Activated CD8-positive, alpha-beta memory T cell treated with anti-CD3 and anti-CD28 coated beads, Interleukin-2, amount 10 ng/mL, durations not matched to agents 7 days and 5 days (primary cell): ENCODE measurements at places on chromosomes 3 and 15. TPM values are rescaled to one million over a fixed set of nuclear protein-coding genes. Genes with fewer than 3 reads are reported as not detected.

MYZAP gene
- not detected for total RNA-seq

GOLGA8M gene
- total RNA-seq: 4.4 TPM

- H3K4me3 ChIP-seq: no peak overlapping the region
- no peaks in the 10 kb centered on the region for H3K36me3 ChIP-seq
- DNase-seq: no peak
- H3K27ac ChIP-seq: no peak overlapping the region
- no peaks in the 10 kb centered on the region for H3K4me1 ChIP-seq
- H3K27me3 ChIP-seq: no peaks in the 10 kb centered on the region
Measured at GRCh38 chr3:71172189-71172588, 411.3 kb downstream of the FOXP1 start.

DNA sequence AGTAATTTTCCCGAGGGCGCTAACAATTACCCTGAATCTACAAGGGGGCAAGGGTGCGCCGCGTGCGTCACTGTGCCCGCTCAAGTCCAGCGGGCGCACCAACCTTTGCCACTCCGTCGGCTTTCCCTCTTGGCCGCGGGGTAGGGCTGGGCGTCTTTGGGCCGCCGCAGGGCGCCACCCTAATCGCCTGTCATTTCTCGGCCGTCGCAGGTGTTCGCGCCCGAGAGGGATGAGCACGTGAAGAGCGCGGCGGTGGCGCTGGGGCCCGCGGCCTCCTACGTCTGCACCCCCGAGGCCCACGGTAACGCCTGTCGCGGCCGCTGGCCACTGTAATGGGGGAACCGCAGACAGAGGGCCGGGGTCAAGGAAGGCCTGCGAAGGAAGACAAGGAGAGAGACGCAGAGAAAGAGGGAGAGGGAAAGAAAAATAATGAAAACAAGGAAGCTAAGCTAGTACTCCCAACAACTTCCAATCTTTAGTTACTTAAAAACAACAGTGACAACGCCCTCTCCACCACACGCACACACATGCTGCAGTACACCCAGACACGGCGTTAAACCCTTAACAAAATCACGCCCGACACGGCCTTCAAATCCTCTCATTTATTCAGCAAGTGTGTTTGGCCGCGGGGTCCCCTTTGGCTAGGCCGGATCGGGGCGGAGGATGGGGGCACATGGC is 3.8 kb downstream of the SKOR1 start:
- H3K27me3 ChIP-seq: peaks cover 78% of the 10 kb centered on the region
- peak overlapping the region; percentile 36 for H3K27ac ChIP-seq
- DNase-seq: no peak
- peaks cover 6% of the 10 kb centered on the region for H3K36me3 ChIP-seq

UQCRC1 gene
- total RNA-seq: 220 TPM

DNA sequence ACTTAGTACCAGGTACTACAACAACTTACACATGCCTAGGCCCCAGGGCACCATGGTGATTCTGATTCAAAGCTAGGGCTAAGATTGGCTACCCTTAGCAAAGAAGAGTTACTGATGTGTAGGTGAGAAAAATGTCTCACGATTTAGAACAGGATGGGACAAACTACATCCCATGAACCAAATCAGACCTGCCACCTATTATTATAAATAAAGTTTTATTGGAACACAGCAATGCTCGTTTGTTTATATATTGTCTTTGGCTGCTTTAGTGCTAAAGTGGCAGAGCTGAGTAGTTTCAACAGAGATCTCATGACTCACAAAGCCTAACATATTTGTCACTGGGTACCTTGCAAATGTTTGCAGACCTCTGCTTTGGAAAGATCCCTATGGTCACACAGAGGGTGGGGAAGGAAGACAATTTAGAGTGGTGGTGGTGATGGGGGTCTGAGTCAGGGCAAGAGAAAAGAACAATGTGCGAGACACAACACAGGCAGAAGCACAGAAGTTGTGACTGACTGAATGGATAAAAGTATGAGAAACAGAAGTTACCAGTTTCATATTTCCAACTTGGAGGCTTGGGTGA is 770.6 kb upstream of the CFAP20DC start:
- peaks cover 7% of the 10 kb centered on the region for H3K27me3 ChIP-seq
- no peaks in the 10 kb centered on the region for H3K4me1 ChIP-seq
- H3K27ac ChIP-seq: no peak overlapping the region

NRROS gene
- 37.5 TPM for total RNA-seq

TGM5 gene
- 1.1 TPM for total RNA-seq

DNA sequence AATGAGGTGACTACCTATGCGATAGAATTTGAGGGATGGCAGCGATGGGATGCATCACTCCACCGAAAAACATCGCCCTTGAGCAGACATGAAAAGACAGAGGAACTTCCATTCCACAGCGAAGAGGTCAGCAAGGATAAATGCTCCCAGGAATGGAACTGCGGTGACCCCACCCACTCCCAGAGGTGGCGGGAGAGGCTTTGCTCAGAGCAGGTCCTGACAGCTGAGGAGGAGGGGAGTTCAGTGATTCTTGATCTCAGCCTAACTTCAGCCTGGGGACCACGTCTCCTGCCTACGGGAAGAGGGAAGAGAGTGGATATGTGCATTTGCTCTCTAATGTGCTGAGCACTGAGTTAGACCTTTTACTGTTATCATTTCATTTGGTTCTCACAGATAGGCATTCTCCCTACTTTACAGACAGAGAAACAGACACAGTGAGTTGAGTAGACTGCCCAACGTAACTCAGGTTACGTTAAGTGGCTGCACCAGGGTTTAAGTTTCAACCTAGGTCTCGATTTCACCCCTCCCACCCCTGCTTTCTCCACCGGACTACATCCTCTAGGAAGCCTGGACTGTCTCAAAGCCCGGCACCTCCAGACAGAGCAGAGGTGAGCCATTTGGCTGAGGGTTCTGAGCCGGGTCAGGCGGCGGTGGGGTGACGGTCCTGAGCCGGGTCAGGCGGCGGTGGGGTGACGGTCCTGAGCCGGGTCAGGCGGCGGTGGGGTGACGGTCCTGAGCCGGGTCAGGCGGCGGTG is 170.0 kb downstream of the RAB11A start:
- DNase-seq: no peak
- peaks cover 74% of the 10 kb centered on the region for H3K27me3 ChIP-seq
- H3K36me3 ChIP-seq: no peaks in the 10 kb centered on the region
- H3K4me1 ChIP-seq: no peaks in the 10 kb centered on the region

ITIH1 gene
- total RNA-seq: not detected

SACM1L gene
- 71.6 TPM for total RNA-seq

DNA sequence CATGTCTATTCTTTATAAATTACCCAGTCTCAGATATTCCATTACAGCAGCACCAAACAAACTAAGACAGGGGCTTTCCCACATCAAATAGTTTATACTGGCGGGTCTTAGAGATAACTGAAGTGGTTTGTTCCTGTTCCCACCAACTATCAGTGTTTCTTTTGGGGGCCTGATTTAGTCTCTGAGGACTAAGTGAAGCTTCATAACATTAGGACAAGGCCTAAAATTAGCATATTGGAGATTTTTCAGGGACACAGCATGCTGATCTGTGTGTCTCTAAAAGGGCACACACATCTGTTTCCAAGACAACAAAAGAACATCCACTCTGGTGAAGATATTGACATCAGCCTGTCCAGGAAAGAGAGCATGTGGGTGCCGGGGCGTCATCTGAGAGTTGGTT is 72.6 kb upstream of the SEMA6D start:
- no peak overlapping the region for H3K27ac ChIP-seq
- no peaks in the 10 kb centered on the region for H3K27me3 ChIP-seq
- H3K36me3 ChIP-seq: no peaks in the 10 kb centered on the region
- H3K4me3 ChIP-seq: no peak overlapping the region
- no peaks in the 10 kb centered on the region for H3K4me1 ChIP-seq

DNA sequence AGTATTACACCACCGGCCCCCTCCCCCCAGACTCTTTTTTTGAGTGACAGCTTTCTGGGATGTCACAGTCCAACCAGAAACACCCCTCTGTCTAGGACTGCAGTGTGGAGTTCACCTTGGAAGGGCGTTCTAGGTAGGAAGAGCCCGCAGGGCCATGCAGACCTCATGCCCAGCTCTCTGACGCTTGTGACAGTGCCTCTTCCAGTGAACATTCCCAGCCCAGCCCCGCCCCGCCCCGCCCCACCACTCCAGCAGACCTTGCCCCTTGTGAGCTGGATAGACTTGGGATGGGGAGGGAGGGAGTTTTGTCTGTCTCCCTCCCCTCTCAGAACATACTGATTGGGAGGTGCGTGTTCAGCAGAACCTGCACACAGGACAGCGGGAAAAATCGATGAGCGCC is 63.6 kb downstream of the AAGAB start:
- peaks cover 63% of the 10 kb centered on the region for H3K36me3 ChIP-seq
- no peak overlapping the region for H3K27ac ChIP-seq
- H3K4me1 ChIP-seq: peaks cover 14% of the 10 kb centered on the region
- DNase-seq: no peak
- H3K4me3 ChIP-seq: no peak overlapping the region
- no peaks in the 10 kb centered on the region for H3K27me3 ChIP-seq

TAGLN3 gene
- total RNA-seq: not detected

DNA sequence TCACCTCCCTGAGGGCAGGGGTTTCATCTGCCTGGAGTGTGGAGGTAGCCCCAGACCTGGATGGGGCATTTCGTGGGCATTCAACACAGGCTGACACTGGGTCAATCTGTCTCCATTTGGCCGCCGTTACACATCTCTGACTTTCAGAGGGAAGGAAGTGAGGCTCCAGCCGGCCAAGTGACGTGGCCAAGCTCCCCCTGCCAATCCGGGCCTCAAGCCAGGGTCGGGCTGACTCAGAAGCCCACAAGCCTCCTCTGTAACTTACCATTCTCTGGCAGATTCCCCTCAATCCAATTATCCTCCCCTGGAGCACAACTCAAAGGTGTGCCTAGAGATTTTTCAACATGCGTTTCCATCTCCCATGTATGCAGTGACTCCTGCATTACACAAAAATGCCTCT is 227.6 kb downstream of the KLF13 start:
- no peaks in the 10 kb centered on the region for H3K27me3 ChIP-seq
- H3K4me3 ChIP-seq: no peak overlapping the region
- no peak overlapping the region for H3K27ac ChIP-seq

- no peak for DNase-seq
- no peaks in the 10 kb centered on the region for H3K27me3 ChIP-seq
- no peak overlapping the region for H3K4me3 ChIP-seq
- no peaks in the 10 kb centered on the region for H3K4me1 ChIP-seq
- H3K27ac ChIP-seq: no peak overlapping the region
Measured at GRCh38 chr15:100123611-100124010, 218.2 kb downstream of the ADAMTS17 start.

SLC9A9 gene
- total RNA-seq: 6.8 TPM

FGD5 gene
- not detected for total RNA-seq

SNX4 gene
- total RNA-seq: 33.0 TPM

GRCh38 chr3:29577250-29577649 is 296.4 kb downstream of the RBMS3 start:
- no peaks in the 10 kb centered on the region for H3K27me3 ChIP-seq
- H3K4me1 ChIP-seq: no peaks in the 10 kb centered on the region
- no peak overlapping the region for H3K27ac ChIP-seq
- H3K36me3 ChIP-seq: no peaks in the 10 kb centered on the region
- no peak for DNase-seq

DNA sequence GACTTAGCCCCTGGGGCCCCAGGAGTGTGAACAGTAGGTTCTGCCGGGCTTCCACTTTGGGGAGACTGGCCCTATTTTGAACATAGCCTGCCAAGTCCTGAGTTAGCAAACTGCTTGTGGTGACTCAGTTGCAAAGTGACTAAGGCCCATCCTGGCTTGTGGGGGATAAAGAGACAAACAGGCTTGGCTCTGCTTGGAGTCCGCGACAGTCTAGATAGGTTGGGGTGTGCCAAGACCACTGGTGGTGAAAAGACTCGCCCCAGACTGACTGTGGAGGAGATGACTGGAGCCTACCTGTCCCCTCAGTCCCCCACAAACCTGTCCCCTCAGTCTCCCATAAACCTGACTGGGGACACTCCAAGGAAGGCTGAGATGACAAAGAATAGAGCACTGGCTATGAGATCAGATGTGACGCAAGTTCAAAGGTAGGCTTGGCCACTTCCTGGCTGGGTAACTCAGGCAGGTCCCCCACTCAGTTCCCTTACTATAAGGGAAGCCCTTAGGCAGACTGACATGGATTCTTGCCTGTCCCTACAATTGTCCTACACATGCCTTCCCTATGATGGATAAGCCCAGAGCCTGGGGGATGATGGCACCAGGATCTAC is 4.3 kb downstream of the DNASE1L3 start:
- peaks cover 10% of the 10 kb centered on the region for H3K4me1 ChIP-seq
- H3K36me3 ChIP-seq: no peaks in the 10 kb centered on the region
- H3K27ac ChIP-seq: no peak overlapping the region
- no peak for DNase-seq
- peaks cover 20% of the 10 kb centered on the region for H3K27me3 ChIP-seq

DNA sequence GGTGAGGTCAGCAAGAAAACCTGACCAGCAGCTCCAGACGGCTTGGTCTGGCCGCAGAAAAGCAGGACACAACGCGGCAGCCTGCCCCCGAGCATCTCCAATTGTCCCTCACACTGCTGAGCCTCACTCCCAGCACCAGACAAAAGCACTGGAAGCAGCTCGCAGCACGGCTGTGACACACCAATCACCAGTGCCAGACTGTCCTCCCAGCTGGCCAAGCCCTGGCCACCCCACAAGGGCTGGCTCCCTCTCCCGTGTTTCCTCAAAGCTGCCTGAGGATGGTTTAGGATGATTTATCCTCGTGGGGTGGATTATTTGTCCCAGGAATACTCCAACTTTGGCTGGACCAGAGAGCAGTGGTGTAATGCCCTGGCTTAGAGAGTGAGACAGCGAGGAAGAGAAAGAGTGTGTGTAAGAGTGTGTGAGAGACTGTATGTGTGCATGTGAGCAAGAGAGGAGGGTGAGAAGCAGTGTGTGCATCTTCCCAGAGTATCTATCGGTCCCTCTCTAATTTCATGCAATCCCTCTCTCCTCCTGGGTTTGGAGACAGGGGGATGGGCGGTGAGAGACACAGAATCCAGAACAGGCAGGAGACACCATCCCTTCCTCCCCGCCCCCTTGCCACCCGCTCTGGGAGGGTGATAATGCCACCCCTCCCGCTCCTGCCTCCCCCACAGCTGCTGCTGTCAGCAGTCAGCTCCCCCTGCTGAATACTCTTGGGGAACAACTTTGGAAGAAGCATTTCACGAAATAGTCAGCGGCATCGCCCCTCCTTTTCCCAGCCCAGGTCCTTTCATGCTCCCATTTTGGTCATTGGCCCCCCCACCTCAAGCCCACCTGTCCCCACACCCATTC is 34.2 kb downstream of the SEMA5B start:
- no peak for DNase-seq
- H3K4me1 ChIP-seq: no peaks in the 10 kb centered on the region
- H3K27ac ChIP-seq: no peak overlapping the region
- H3K36me3 ChIP-seq: no peaks in the 10 kb centered on the region
- peaks cover 69% of the 10 kb centered on the region for H3K27me3 ChIP-seq
- H3K4me3 ChIP-seq: no peak overlapping the region

ARPP21 gene
- not detected for total RNA-seq

GRCh38 chr15:32855942-32856341 is 138.1 kb downstream of the GREM1 start:
- no peaks in the 10 kb centered on the region for H3K4me1 ChIP-seq
- no peak for DNase-seq
- H3K4me3 ChIP-seq: no peak overlapping the region
- H3K36me3 ChIP-seq: no peaks in the 10 kb centered on the region

- peaks cover 17% of the 10 kb centered on the region for H3K36me3 ChIP-seq
- peaks cover 41% of the 10 kb centered on the region for H3K4me1 ChIP-seq
- H3K27ac ChIP-seq: peak overlapping the region; percentile 93
- H3K27me3 ChIP-seq: no peaks in the 10 kb centered on the region
- H3K4me3 ChIP-seq: no peak overlapping the region
- peak; percentile 63 for DNase-seq
Measured at GRCh38 chr15:31474059-31474868, 147.6 kb downstream of the KLF13 start.

- no peak overlapping the region for H3K4me3 ChIP-seq
- DNase-seq: no peak
- no peaks in the 10 kb centered on the region for H3K27me3 ChIP-seq
- H3K27ac ChIP-seq: no peak overlapping the region
- H3K4me1 ChIP-seq: peaks cover 8% of the 10 kb centered on the region
Measured at GRCh38 chr3:195203606-195204005, 67.4 kb downstream of the XXYLT1 start.
